ENCODE measurements at places on chromosomes 7 and 10. TPM values are rescaled to one million over a fixed set of nuclear protein-coding genes. Genes with fewer than 3 reads are reported as not detected.

- DNase-seq = no peak
Observed at GRCh38 chr10:103762916-103763315, 92.5 kb downstream of the SH3PXD2A start.

- no peak for DNase-seq
Observed at GRCh38 chr7:27759491-27759890, 19.5 kb downstream of the TAX1BP1 start.

DNA sequence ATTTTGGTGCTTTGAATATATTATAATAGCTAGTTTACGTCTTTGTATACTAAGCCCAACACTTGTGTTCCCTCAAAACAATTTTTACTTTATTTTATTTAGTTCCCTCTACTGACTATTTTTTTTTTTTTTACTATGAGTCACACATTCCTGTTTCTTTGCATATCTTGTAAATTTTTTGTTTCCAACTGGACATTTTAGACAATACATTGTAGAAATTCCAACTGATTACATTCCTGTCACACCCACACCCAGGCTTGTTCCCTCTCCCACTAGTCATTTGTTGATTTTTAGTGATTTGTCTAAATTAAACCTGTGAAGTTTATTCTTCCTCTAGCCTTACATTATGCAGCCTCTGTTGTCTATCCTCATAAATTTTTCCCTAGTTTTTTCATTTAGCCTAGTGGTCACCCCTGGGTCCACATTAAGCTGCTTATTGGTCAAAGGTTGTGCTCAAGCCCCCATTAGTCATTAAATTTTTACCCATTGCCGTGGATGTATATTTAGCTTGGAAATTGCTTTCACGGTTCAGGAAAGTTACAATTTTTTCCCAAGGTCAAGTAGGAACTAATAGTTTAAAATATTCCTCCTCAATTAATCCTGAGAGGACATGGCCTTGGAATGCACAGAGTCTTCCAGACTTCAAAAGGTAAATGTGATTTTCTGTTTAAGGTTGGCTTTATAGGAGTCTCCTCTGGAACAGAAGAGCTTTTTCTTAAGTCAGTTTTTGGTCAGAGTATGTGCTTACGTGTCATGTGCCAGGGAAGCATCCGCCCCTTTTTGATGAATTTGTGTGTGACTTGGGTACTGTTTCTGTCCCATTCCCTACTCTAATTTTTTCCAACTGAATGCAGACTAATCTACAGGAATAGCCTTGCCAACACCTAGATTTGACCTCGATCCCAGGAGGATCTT lies 207.6 kb upstream of the TMEM72 start:
- no peak for DNase-seq

SPDYE6 gene
- not detected for total RNA-seq

DNA sequence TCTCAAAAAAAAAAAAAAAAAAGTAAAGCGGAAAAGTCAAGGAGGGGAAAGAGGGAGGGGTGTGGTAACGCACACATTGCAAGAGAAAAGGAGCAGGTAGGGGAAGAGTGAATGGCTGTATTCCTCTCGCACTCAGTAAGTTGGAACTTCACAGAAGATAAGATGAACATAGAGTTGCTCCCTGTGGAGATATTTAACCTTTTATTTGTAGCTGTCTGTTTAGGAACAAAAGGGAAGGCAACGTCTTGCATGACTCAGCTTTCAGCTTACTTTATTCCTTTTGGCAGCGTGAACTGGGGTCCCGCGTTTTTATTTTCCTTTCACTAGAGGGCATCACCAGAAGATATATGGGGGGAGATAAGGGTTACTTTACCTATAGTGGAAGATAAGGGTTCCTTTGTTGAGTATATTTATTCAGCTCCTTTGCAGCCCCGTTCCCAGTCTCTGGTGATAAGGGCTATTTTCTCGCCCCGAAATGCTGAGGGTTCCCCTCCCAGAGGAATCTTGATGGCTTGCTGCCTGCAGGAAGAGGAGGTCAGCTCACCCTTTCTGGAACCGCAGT lies 78.5 kb downstream of the APBB1IP start:
- DNase-seq = peak; percentile 68

- no peak for DNase-seq
Observed at GRCh38 chr7:98509836-98510235, 107.2 kb upstream of the NPTX2 start.

- peak; percentile 31 for DNase-seq
Observed at GRCh38 chr10:126738001-126738400, 67.5 kb upstream of the C10orf90 start.

Measured in esophagus muscularis mucosa (tissue), 4 donors.